ENCODE measurements at places on chromosomes 4 and X.

DNA sequence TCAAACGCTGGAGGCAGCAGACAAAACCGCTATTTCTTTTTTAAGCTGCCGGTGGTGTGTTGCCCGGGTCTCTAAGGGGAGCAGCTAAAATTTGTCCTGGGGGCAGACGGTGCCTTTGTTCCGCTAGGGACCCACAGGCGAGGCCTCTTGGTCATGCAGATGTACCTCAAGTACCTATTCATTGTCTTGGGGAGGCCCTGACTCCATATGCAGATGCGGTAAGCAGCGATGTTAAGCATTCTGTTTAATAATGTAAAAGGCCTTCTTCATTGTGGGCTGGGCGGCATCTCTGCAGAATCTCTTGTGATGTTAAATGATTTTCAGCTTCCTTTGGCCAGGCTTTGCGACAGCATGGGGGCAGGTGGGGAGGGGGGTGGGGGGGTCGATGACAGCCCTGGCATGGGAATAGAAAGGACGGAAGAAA, 98.9 kb upstream of the PJA1 start:
- no peak for DNase-seq

- DNase-seq: no peak
These were observed 597.7 kb downstream of the MID1IP1 start for GRCh38 chrX:39398963-39399261.

GRCh38 chr4:184287697-184288255, 70.1 kb upstream of the ENPP6 start:
- no peak for DNase-seq

DNA sequence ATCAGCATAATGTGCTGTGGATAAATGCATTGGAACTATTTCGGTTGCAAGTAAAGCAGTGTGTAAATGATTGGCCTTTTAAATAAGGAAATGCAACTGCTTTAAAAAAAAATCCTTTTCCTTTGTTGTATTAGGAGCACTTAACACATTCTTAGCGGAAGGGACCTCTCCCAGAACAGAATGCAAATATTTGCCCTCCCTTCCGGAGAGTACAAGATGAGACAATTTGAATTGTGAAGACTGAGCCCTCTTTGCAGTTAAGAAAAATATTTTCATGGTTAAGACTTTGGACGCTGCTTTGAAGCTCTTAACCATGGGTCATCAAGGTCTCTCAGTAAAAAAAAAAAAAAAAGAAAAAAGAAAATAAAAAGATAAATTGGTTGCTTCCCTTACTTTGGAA, 9.5 kb upstream of the NOX1 start:
- DNase-seq: no peak

DNA sequence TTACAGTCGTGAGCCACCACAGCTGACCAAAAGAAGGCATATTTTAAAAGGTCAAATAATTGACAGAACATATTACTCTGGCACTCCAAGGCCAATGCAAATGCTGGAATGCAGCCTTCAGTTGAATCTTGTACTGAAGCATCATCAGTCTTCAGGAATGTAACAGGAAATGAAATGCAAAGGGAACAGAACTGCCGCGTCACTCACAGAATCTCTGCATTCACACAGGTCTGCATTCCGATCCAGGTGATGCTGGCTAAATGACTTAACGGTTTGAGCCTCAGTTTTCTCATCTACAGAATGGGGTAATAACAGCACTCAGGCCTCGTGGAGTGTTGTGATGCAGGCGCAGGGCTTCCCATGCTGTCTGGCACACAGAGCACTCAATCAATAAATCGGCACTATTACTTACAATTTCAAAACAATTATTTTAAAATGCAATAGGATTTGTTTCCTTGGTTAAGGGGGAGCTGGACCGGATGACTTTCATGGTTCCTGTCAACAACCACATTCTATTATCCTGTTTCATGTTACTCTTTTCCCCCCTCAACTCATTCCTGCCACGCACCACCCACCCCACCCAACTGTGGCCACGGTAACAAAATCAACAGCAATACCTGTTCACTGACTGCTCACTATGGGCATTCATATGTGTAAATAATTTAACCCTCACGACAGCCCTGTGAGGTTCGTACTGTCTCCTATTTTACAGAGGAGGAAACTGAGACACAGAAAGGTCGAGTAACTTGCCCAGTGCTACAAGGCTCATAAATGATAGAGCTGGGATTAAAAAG, 32.4 kb downstream of the IGFBP7 start:
- DNase-seq: no peak

GRCh38 chr4:53905941-53906377, 158.4 kb downstream of the CHIC2 start:
- no peak for DNase-seq

GRCh38 chrX:50206753-50207152, 2.2 kb downstream of the CCNB3 start:
- DNase-seq: no peak

DNA sequence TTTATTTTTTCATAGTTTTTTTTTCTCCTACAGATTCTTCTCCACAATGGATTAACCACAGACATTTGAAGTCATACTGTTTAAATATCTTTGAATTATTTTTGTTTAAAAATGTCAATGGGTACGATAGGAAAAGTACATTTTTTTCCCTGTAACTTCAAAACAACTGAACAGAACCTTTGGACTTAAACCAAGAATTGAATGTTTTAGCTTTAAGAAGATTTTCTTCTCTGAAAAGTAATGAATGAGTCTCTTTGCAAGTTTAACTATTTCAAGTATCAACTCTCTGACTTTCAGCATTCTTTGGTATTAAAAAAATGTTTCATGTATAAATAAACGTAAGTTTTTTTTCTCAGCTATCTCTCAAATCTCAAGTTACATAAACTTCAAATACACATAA, 364.3 kb downstream of the FBXO8 start:
- DNase-seq: no peak

- no peak for DNase-seq
These were observed 63.4 kb downstream of the DCUN1D4 start for GRCh38 chr4:51906167-51906958.

- no peak for DNase-seq
These were observed 124.2 kb upstream of the EOLA2 start for GRCh38 chrX:150062292-150063137.

DNA sequence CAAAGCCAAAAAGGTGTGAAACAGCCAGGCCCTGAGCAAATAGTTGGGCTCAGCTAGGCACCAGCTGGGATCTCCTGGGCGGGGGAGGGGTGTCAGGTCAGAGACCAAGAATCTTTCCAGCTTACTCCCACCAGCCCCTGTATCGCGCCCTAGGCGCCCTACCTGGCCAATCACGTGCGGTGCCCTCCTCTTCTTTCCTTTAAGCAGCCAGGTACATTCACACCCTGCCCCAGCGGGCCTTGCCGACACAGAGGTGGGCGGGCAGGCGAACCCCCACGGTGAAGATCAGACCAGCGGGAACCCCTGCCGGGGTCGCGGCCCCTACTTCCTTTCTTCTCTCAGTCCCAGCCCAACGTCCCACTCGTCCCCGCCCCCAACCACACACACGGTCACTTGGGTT, 9.1 kb downstream of the ARHGAP36 start:
- no peak for DNase-seq

- DNase-seq: no peak
These were observed 10.2 kb downstream of the EDA start for GRCh38 chrX:69626129-69626528.

GRCh38 chr4:59945277-59945676, 1254.8 kb upstream of the ADGRL3 start:
- DNase-seq: no peak

DNA sequence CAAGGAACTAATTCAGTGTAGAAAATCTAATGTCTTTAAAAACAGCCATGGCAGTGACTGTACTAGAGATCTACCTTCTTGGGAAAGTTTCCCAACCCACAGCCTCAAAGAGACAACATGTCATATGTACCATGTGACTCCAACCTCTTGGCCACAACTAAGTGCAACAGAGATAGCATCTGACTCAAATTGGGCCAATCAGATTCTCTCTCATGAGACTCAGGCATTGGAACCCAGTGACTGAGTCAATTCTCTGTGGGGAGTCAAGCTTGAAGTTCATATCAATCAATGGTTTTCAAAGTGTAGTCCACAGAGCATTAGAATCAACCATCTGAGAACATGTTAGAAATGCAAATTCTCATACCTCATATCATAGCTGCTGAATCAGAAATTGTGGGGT, 123.3 kb downstream of the MBNL3 start:
- DNase-seq: no peak

Measured in cortex of kidney (tissue), 1 donor.